ENCODE measurements at places on chromosomes 2 and 18. TPM values are rescaled to one million over a fixed set of nuclear protein-coding genes. Genes with fewer than 3 reads are reported as not detected.

POTEI gene
- not detected for total RNA-seq

TANC1 gene
- 8.9 TPM for total RNA-seq

DNAH7 gene
- 0.84 TPM for total RNA-seq

KDM3A gene
- 29.4 TPM for total RNA-seq

EMX1 gene
- not detected for total RNA-seq

FAM228A gene
- not detected for total RNA-seq

TIA1 gene
- 47.7 TPM for total RNA-seq

SP110 gene
- 7.5 TPM for total RNA-seq

TUBA3D gene
- total RNA-seq = 0.43 TPM

UGT1A8 gene
- not detected for total RNA-seq
